Ammon's horn (tissue), 1 donor: ENCODE measurements at places on chromosomes 4 and X.
A peak's percentile ranks its signal among the peaks of the same experiment; 100 is the strongest.

- DNase-seq, result no peak
Observed at GRCh38 chr4:91596718-91597117, 707.0 kb upstream of the GRID2 start.

- DNase-seq, result no peak
Observed at GRCh38 chr4:136893573-136893972, 638.7 kb downstream of the PCDH18 start.

DNA sequence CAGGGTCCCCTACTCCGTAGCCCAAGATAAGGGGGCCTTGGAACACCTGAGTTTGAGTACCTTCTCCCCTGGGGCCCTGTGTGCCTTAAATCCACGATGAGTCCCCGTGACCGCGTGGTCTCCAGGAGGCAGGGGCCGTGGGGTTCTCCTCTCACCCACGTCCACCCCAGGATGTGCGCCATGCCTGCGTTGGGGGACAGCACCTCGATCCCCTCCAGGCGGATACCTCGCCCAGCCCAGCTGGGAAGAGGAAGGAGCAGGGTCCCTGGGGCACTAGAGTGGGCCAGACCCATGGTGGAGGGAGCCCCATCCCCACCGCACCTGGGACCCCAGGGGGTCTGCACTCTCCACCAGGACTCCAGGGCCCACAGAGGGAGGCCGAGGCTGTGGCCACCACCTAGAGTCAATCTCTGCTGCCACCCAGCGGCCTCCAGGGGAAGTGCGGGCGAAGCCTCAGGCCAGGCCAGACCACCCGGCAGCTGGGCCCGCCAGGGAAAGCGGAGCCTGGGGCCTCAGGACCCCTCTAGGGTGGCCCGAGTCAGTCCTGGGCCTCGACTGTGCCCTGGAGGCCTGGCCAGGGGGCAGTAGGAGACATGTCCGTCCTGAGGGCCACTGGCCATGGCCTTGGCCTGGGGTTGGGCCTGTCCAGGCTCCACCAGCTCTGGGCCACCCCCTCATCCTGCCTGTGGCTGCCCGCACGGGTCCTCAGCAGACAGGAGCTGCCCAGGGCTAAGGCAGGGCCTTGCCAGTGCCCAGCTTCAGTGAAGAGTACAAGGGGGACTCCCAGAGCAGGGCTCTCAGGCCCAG is 55.0 kb downstream of the FAM53A start:
- peak; percentile 54 for DNase-seq

DNA sequence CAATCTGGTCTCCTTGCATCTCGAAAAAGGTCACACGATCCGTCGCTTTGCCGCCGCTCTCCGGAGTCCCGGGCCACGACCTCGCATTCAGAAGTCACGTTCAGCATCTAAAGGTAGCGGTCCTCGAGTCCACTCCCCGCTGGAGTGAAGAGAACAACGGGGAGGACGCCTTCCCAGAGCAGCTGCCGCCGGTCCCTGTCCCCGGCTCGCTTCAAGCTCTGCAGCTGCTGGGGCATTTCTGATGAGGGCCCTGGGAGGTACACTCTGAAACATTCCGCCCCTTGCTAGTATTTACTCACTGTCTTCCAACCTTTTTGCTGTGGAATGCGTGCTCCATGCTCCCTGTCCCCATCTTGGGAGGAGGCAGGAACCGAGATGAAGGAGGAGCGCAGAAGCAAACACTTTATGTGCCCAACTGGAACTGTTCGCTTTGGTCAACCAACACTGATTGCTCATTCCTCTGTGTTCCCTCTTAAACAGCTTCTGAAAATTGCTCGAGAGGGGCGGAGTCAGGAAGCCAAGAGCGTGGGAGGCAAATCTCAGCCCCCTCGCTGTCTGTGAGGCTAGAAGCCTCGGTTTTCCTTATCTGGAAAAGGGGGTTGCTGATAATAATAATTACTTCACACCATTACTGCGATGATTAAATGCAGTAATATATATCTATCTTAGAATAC is 6.4 kb upstream of the VAMP7 start:
- DNase-seq, result no peak

DNA sequence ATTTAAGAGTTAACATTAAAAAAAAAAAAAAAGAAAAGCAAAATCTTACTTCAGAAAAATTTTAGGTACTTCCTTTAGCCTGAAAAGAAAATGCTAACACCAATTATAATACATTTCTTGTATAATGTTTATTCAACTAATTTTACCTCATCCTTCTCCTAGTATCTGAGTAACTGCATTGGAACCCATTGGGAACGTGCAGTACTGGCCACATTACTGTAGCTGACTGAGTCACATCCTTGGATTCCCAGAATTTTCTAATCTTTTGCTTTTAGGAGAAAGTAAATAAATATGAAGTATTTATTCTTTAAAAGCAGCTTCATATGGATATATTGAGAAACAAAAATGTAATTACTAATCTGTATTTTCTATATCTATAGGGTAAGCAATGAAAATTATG is 82.6 kb upstream of the SLITRK2 start:
- DNase-seq, result no peak

- DNase-seq, result no peak
Observed at GRCh38 chrX:25721564-25721963, 416.6 kb upstream of the MAGEB18 start.

- DNase-seq, result no peak
Observed at GRCh38 chr4:168724686-168725411, 228.0 kb downstream of the PALLD start.

DNA sequence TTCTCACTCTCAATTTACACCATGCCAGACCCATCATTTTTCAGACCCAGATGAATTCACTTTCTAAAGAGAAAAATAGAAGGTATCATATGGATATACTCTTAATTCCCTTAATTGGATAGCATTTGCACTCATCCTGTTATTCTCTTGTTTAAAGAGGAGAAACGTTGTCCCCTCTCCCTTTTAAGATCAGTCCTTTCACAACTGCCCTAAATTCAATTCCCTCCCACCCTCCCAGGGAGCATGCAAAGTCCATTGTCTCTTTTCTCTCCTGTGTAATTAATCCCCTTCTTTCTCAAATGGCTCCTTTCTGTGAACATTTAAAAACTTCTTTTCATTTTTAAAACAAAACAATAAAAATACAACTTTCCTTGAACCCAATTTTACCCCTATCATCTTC is 124.7 kb upstream of the TLL1 start:
- DNase-seq, result no peak

DNA sequence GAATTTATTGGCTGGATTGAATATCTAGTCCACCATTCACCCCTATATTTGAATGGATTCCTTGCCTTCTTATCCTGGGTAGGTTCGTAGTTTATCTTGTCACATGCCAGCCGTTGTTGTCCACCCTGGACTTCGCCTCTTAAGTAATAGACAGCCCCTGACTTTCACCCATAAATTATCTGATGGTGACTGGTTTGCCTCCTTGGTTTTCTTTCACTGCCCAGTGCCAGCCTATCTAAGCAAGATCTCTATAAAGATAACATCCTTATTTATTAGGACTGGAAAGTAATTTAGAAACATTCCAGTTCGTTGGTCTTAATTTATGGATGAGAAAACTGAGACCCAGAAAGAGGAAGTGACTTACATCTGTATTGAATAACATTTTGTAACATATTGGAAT is 410.3 kb downstream of the RPA4 start:
- no peak for DNase-seq

DNA sequence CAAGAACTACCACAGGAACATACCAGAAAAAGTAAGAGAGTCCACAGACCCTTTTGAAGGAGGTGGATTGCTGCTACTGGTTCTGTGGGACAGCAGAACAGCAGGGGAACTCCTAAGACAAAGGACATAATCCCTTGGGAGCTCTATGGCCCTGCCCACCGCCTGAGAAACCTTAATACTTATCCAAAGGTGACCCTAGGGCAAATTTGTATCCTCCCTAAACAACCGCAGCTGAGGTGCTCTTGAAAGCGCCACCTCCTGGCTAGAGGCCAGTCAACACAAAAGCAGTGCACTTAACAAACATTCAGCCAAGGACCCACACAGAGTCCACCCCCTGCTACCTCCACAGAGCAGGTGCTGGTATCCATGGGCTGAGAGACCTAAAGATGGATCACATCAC is 136.8 kb downstream of the ADAM29 start:
- no peak for DNase-seq

- no peak for DNase-seq
Observed at GRCh38 chrX:15215366-15215765, 54.5 kb downstream of the ASB9 start.
